Lower leg skin (tissue), 4 donors: ENCODE measurements at places on chromosomes 12 and 14. TPM values are rescaled to one million over a fixed set of nuclear protein-coding genes. Genes with fewer than 3 reads are reported as not detected.

The TMX1 gene
- total RNA-seq, result 20.1 TPM

The PTPRB gene
- total RNA-seq, result 7.0 TPM

The PROX2 gene
- total RNA-seq, result 0.10 TPM

The AJUBA gene
- 82.0 TPM for total RNA-seq

The PLBD1 gene
- total RNA-seq, result 26.5 TPM

The TRHDE gene
- total RNA-seq, result 1.7 TPM

The SIX6 gene
- not detected for total RNA-seq

The FITM1 gene
- total RNA-seq, result 1.3 TPM

The TTC9 gene
- 10.0 TPM for total RNA-seq

The OTOGL gene
- total RNA-seq, result 0.08 TPM

The SLC10A1 gene
- total RNA-seq, result not detected
